ENCODE measurements at places on chromosomes 6 and 20.

DNA sequence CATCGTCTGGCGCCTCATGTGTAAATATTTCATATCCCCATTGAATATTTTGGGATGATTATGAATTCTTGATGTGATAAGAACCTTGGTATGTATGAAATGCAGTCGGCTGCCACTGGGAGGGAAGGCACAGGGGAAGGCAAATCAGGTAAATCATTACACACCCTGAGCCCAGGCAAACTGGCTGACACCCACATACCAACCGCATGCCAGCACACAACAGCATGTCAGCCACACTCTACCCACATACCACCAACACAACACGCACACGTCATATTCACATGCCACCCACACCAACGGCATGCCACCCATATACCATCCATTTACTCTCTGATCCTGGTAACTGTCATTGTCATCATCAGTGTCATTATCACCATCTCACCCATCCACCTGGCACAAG lies 28.3 kb upstream of the MDGA1 start:
- no peak for DNase-seq

DNA sequence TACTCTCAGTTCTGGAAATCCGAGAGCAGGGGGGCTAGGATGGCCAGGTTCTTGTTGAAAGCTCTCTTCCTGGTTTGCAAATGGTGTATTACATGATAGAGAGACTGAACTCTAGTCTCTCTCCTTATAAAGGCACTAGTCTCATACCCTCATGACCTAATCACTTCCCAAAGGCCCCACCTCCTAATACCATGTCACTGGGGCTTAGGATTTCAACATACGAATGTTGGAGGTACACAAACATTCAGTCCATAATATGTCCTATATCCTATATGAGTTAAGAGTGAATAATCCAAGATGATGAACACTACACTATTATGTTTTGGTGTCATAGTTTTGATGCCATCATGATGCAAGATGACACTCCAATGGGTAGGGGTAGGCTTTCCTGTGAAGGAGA lies 20.0 kb upstream of the TXLNB start:
- peak; percentile 41 for DNase-seq

- no peak for DNase-seq
Observed at GRCh38 chr6:162109480-162110050, 618.0 kb downstream of the PRKN start.

GRCh38 chr6:151160929-151161757 lies 78.6 kb upstream of the AKAP12 start:
- no peak for DNase-seq

- peak; percentile 29 for DNase-seq
Observed at GRCh38 chr6:28207510-28208110, 17.5 kb upstream of the ZSCAN9 start.

DNA sequence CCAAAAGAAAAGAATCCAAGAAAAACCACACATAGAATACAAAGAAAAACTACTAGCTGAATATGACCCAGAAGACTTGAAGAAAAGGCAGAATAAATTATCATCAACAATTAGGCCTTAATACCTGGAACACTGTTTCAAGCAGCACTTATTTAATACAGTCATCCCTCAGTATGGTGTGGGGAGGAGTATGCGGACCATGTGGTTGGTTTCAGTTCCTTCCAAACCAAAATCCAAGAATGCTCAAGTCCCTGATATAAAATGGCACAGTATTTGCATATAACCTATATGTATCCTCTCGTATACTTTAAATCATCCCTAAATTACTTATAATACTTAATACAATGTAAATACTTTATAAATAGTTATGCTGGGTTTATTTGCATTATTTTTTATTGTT lies 16.1 kb downstream of the CDK19 start:
- no peak for DNase-seq

- no peak for DNase-seq
Observed at GRCh38 chr20:8228315-8228714, 96.2 kb downstream of the PLCB1 start.

DNA sequence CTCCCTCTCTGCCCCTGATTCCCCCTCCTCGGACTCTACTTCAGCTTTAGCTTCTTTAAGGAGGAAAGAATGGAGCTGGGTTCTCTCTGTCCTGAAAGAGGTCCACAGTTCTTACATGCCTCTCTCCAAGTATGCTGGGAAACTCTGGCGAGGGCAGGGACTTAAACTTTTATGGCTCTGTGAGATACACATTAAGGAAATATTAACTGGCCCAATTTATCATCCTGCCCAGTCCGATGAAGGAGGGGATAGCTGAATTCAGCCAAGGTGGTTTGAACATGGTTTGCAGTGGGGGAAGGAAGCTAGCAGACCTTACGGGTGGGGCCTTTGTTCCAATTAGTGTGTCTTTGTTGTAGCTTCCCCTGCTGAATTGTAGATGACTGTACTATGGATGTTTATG lies 121.7 kb downstream of the EYA4 start:
- no peak for DNase-seq

GRCh38 chr6:15507746-15508145 lies 155.1 kb downstream of the DTNBP1 start:
- no peak for DNase-seq

DNA sequence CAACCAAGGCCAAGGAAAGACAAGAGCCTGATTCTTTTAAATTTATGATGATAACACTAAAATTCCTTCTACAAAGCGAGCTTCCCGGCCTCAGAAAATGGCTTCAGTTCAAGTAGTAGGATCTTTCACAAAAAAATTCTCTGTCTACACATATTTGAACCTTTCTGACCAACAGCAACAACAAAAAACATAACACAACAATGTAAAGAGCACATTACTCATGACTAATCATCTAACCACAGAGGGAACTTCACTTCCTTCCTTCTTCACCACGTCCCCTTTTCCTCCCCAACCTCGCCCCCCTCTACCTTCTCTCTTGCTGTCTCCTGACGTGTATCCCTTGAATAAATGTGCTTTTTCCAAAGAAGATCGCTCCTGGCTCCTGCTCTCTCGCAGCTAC lies 228.2 kb downstream of the MYLK4 start:
- peak; percentile 71 for DNase-seq

GRCh38 chr6:128017288-128017687 lies 116.4 kb upstream of the THEMIS start:
- no peak for DNase-seq

GRCh38 chr6:88000713-88001112 lies 46.9 kb upstream of the SPACA1 start:
- no peak for DNase-seq

GRCh38 chr20:54346276-54346675 lies 129.1 kb upstream of the DOK5 start:
- no peak for DNase-seq

DNA sequence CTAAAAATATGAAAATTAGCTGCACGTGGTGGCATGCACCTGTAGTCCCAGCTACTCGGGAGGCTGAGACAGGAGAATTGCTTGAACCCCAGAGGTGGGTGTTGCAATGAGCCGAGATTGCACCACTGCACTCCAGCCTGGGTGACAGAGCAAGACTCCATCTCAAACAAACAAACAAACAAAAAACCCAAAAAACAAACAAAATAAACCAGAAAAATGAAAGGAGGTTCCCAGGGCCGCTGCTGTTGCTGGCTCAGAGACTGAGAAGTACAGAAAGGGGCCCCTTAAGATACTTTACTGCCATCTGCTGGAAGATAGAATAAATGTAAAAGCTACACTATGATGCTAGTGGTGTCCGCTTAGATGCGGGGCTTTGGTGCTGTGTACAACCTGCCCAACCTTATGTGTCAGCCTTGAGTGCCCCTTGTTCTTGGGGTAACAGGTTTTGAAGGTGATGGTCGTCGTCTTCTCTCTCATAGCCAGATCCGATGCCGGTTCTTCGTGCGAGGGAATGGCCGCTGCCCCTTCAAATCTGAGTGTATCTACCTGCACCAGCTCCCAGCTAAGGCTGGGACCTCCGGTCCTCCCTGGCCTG lies 2.8 kb upstream of the FANCE start:
- DNase-seq, result peak; percentile 78

GRCh38 chr6:108902382-108902792 lies 54.2 kb downstream of the ARMC2 start:
- peak; percentile 73 for DNase-seq

- no peak for DNase-seq
Observed at GRCh38 chr20:41364967-41365765, 1.5 kb downstream of the EMILIN3 start.

- DNase-seq, result no peak
Observed at GRCh38 chr6:132598473-132598872, 8.9 kb upstream of the TAAR5 start.

DNA sequence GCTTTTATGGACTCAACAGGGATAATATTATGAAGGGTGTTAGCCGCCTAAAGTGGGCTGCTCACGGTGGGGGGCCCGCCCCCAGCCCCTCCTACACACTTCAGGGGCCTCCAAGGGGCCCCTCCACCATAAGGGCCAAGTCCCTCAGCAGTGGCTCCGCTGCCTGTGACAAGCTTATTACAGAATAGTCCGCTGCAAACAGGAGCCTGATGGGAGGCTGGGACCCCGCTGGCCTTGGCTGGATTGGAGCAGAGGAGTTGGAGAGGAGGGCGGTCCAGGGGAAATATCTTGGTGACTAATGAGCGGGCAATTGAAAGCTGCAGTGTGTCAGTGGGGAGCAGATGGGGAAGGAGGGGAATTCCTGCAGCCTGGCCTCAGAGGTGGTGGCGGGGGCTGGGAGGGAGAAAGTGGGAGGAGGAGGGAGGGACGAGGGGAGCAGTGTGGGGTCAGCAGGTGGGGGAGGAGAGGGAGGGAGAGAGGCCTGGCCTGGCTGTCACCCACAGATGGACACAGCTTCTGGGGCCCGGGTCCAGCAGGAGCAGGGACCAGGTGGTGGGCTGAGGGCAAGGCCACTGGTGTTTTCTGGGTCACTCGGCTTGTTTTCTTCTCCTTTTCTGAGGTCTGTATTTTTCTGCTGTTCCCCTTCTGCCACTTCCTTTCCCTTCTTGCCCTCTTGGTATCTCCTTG lies 57.6 kb upstream of the FOXP4 start:
- DNase-seq, result peak; percentile 82

DNA sequence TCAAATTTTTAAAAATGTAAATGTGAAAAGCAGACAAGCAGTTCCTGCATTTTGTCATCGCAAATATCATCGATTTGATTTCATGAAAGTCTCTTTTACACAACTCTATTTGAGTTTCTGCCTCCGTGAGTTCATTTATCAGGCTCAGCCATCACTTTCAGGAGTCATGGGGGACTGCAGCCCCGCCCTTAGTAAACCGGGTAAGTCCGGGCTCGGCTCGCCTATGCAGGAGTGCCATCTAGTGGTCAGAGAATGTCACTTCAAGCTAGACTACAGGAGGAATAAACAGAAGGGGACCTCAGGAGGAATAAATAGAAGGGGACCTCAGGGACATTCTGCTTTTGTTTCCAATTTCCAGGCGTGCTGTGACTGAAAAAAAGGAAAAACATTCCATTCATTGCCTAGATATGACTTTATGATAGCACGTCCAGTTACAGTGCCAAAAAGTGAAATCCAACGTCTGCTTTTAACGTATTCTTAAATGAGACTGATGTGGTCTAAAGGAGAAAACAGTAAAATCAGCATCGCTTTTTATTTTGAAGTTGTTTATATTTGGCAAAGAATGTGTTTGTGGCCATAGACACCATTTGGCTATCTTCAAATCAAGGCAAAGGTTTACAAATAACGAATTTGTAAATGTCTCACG lies 333.9 kb downstream of the HACE1 start:
- DNase-seq, result peak; percentile 92

DNA sequence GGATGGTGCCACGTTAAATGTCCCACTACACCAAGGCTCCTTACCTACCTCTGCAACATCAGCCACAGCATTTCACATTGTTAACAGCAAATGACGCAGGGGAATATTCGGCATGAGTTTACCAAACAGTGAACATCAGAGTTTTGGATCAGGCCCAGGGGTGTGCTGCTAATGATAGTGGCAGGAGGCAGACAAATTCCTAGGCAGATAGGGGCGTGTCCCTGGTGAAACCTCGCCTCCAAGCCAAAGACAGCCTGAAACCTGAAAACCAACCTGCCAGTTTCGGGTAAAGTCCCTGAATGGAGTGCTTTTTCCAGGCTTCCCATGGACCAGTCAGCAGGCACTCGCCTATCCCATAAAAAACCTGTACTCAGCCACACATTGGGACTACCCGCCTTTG lies 133.6 kb downstream of the SH3BGRL2 start:
- no peak for DNase-seq

Data from fibroblast of pulmonary artery (primary cell).